ENCODE measurements at places on chromosomes 7 and 10.

DNA sequence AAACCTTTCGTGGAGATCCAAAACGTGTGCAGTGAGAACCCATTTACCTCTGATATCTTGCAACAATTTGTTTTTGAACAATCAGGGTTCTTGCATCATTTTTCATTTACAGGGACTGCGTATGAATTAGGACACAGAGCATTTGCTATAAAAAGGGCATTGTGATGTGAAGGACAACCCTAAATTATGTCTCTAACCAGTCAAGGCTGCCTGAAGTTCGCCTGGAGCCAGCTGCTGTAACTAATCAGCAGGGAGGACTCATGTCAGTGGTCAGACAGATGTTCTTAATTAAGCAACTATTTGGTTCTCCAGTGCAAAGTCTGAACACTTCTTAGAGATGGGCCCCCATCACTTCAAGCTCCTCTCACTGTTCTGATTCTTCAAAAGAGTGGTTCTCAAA, 674.8 kb downstream of the KCNMA1 start:
- DNase-seq, result no peak

GRCh38 chr10:117464176-117464575, 78.4 kb upstream of the EMX2 start:
- DNase-seq, result no peak

GRCh38 chr7:43454936-43455518, 127.9 kb upstream of the STK17A start:
- no peak for DNase-seq

DNA sequence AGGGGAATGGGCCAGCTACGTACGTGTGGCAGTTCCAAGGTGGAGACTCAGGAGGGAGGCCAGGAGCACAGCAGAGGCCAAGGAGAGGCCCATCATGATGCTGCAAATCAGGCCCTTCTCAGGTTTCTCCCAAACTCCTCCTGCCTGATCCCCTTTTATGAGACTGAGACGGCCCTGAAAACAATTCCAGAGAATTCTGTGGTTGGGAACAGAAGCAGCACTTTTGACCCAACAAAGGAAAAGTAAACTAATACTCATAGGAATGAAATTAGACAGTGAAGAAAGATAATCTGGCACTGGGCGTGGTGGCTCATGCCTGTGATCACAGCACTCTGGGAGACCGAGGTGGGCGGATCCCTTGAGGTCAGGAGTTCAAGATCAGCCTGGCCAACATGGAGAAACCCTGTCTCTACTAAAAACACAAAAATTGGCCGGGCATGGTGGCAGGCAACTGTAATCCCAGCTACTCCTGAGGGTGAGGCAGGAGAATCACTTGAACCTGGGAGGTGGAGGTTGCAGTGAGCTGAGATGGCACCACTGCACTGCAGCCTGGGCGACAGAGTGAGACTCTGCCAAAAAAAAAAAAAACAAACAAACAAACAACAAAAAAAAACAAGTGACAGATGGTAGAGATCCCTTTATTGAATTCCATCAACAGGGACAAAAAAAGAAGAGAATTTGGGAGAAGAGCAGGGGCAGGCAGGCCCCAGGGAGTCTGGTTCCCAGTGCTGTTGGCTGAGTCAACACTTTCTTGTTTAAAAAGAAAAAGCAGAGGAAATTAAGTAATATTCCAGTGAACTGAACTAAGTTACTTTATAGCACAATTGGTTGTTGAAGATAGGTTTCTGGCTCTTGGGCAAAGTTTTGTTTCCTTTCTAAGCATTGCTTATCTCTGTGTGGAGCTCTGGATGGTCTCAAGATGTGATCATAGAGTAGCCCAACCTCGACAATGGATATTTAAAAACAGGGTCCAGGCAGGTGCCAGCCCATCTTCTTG, at the start of gene CCL26:
CCL26 (minus strand) TSS at position 131 of the 997 bp plus-strand sequence; CDS start at position 96, 35 bp downstream.
- DNase-seq, result peak; percentile 70

- DNase-seq, result no peak
Observed at GRCh38 chr7:157890921-157891401, 554.2 kb downstream of the DNAJB6 start.

GRCh38 chr7:1569440-1569832, 396 bp downstream of the PSMG3 start:
- DNase-seq, result no peak

- no peak for DNase-seq
Observed at GRCh38 chr10:123327896-123328295, 173.7 kb downstream of the BUB3 start.

GRCh38 chr10:5599613-5600520, 66.5 kb downstream of the ASB13 start:
- no peak for DNase-seq

All from skeletal muscle cell (primary cell).